Smooth muscle cell of bladder (primary cell): ENCODE measurements at places on chromosomes 7 and 10. TPM values are rescaled to one million over a fixed set of nuclear protein-coding genes. Genes with fewer than 3 reads are reported as not detected.

Gene SFTPA1
- not detected in 2 replicates for total RNA-seq

Gene TAS2R40
- not detected in 2 replicates for total RNA-seq

Gene WIPF3
- total RNA-seq: under 0.01 TPM in 1 of 2 replicates, not detected in the other

Gene CPA2
- not detected in 2 replicates for total RNA-seq

Gene CDHR1
- total RNA-seq: under 0.01 TPM in 2 replicates

Gene MORN4
- 5.5 and 8.8 TPM in 2 replicates for total RNA-seq

Gene CFAP69
- total RNA-seq: 7.7 and 10.4 TPM in 2 replicates

Gene LSM5
- total RNA-seq: 15.3 and 16.1 TPM in 2 replicates

Gene PLAC9
- 12.3 and 18.9 TPM in 2 replicates for total RNA-seq

Gene ASB4
- under 0.01 TPM in 1 of 2 replicates, not detected in the other for total RNA-seq

Gene DDX50
- total RNA-seq: 55.9 and 65.8 TPM in 2 replicates

Gene ARHGEF35
- 0.55 and 1.3 TPM in 2 replicates for total RNA-seq
